ENCODE measurements at places on chromosomes 6 and 20. TPM values are rescaled to one million over a fixed set of nuclear protein-coding genes. Genes with fewer than 3 reads are reported as not detected.

The GABRR1 gene
- not detected for polyA plus RNA-seq

- DNase-seq: no peak
Observed at GRCh38 chr6:6688951-6689350, 100.4 kb downstream of the LY86 start.

- peak; percentile 69 for DNase-seq
Observed at GRCh38 chr20:62924442-62925075, 1.7 kb downstream of the DIDO1 start.

DNA sequence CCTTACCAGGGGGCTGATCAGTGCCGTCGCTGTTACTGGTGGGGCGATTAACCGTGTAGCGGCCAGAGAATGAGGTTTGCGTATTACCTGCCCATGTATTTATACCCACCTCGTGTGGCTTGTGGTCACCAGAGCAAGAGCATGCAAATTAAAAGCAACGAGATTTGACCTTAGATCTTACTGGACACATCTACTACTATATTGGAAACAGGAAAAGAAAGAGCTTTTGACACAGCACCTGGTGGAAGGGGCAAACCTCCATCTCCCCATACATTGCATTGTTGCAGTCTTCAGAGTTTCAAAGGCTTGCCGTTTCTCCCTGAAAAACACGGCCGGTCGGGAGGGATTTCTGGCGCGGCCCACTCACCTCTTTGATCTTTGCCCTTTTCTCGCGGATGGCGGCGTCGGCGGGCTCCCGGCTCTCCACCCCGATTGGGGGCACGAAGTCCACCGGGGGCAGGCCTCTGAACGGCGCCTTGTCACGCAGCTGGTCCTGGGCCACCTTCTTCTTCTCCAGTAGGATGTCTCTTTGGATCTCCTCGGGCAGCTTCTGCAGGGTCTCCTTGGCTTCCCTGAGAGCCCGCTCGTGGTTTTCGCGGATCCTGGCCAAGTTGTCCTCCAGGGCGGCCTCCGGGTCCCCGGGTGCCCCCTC, 1.3 kb downstream of the MAN1A1 start:
- peak; percentile 70 for DNase-seq

DNA sequence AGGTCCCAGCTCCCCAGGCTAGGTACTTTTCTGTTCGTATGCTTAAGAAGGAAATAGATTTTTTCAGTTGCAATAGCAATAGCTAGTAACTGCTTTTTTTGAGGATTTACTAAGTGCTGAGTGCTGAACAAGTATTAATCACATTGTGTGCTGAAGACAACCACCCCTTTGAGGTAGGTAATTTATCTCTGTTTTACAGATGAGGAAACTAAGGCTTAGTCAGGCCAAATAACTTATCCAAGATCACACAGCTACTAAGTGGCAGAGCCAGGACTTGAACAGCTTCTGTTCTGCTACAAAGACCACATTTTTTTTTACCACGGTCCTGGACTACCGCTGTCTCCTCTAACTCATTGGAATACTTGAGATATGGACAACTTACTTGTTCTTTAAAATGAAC, 39.8 kb downstream of the LRRN4 start:
- no peak for DNase-seq

DNA sequence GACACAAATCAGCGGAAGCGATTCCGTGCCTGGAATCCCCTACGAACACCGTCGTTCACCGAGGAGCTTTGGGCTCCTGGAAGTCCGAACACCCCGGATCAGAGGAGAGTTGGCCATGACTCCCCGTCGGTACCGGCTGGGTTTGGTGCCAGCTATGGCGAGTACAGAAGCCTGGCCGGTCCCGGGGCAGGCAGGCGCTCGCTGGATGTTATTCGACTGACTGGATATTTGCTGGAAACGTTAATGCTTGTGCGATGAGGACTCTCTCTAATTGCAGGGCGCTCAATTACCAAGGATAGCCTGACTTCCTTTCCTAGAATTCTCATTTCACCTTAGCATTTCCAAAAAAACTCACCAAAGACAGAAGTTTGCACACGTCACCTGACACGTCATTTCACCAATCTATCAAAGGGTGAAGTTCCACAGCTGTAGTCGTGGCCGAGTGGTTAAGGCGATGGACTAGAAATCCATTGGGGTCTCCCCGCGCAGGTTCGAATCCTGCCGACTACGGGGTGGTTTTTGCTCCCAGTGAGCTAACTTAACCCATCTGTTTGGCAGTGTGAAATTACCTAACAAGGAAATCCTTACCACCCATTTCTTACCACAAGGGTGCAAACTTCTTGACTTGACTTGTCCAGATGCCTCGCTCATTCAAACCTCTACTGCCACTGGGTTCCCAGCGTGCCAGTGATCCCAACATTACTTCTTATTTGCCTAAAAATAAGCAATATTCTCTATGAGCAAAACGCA, 22.7 kb upstream of the ZNF184 start:
- peak; percentile 68 for DNase-seq

DNA sequence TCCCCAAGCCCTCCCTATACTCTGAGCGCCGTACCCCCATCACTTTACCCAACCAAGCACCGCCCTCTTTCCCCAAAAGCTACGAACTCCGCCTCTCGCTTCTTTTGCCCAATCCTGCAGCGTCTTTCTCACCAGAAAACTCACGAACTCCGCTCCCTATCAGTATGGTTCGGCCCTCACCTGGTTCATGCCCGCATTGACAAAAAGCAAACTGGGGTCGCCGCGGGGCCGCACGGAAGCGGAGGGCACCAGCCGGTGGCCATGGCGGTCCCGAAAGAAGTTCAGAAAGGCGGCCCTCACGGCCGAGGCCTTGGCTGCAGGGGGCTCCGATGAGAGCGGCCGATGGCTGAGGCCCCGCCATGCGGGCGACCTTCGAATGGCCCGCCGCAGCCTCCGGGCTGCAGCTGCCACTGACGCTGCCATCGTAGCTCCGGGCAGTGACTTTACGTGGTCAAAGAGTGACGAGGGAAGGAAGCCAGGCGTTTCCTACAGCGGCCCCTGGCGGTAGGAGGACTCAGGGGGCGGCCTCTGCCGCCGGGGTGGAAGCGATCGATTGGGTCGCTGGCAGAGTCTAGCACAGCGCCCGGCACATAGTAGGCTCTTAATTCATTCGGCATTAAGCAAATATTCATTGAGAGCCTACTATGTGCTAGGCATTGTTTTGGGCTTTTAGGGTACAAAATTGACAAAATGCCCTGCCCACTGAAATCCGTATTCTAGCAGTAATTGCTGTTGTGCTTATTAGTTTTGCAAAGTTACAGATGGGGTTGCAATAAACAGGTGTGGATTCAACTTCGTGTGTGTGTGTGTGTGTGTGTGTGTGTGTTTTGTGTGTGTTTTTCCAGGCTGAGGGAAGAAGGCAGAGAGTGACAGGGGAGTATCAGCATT, at the start of gene AARS2:
TSS of gene AARS2 (minus strand) at position 447 of the 888 bp plus-strand sequence. CDS start at position 423, 24 bp downstream.
- DNase-seq: peak; percentile 88

- no peak for DNase-seq
Observed at GRCh38 chr6:125843593-125843992, 52.8 kb downstream of the NCOA7 start.

DNA sequence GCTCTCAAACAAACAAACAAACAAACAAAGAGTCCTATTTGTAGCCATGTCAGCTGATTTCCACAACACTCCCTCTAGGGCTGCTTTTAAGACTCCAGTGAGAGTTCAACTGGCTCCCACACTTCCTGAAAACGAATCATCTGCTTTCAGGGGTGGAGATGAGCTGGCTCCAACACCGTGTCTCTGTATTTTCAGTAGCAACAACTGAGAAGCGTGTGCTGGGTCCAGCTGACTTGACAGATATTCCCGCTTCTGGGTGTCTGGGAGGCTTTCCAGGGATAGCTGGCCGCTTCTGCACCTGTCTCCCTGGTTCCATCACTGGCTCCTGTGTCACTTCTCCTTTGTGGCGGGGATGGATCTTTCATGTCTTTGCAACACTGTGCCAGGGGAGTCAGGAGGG, 272.5 kb upstream of the SOX4 start:
- DNase-seq: no peak

DNA sequence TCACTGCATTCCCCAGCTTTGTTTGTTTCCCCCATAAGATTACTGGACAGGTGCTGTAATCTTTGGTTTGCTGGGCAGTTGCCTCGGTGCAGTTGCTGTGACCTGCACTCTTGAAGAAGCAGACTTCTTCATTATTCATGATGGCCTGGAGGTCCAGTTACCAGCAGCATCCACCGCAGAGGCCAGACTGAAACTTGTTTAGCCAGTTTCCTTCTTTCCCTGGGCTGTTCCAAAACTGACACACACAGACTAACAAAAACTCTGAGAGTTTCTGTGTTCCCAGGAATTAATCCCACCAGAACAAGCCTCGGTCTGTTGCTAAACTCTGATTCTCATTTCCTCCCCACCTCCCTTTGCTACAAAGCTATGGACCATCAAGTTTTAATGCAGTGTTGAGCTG, 144.1 kb downstream of the QRSL1 start:
- DNase-seq: peak; percentile 74

GRCh38 chr6:79394690-79395089, 142.5 kb downstream of the LCA5 start:
- no peak for DNase-seq

The F13A1 gene
- 36.8 TPM for polyA plus RNA-seq

The WASF1 gene
- polyA plus RNA-seq: 5.0 TPM

The ERVFRD-1 gene
- polyA plus RNA-seq: 0.19 TPM

DNA sequence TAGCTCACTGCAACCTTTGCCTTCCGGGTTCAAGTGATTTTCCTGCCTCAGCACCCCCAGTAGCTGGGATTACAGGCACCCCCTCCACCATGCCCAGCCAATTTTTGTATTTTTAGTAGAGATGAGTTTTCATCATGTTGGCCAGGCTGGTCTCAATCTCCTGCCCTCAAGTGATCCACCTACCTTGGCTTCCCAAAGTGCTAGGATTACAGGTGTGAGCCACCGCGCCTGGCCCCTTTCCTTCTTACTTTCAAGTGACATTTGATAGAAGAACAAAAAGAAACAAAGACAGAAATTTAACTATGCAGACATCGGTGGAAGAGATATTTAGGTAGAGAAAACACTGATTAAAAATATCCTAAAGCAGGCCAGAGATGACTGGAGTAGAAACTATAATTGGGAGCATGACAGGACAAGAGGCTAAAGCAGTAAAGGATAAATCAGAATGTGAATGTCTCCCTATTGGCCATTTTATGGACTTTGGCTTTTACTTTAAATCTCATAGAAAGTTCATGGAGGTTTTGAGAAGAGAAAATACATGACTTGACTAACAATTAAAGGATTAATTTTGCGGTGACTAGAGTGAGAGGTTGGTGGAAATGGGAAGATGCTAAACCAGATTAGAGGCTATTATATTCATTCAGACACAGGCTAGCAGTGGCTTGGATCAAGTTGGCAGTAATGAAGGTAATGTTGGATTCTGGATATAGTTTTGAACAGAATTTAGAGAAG, 2.2 kb upstream of the EYS start:
- no peak for DNase-seq

DNA sequence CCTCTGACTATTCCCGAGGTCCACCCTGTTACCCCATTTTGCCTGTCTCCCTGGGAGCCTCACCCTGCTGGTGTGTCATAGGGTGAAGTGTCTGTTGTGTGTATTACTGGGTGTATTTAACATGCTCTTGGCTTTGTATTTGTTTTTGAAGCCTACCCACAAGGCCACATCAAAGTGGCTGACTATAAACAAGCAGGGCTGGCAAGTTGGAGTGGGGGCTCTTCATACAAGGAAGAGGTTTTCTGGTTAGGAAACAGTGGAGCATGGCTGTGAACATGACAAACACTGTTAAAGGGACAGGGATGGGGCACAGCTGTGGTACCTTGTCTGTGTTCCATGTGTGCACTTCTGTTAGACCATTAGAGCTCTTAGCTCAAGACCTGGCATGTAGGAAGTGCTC, 26.3 kb downstream of the HECA start:
- no peak for DNase-seq

The BHLHE23 gene
- polyA plus RNA-seq: not detected

- DNase-seq: peak; percentile 13
Observed at GRCh38 chr6:72418495-72418894, 203.4 kb upstream of the KCNQ5 start.

The FNDC11 gene
- 0.25 TPM for polyA plus RNA-seq

GRCh38 chr20:25408170-25408547, 686 bp downstream of the GINS1 start:
- DNase-seq: no peak

DNA sequence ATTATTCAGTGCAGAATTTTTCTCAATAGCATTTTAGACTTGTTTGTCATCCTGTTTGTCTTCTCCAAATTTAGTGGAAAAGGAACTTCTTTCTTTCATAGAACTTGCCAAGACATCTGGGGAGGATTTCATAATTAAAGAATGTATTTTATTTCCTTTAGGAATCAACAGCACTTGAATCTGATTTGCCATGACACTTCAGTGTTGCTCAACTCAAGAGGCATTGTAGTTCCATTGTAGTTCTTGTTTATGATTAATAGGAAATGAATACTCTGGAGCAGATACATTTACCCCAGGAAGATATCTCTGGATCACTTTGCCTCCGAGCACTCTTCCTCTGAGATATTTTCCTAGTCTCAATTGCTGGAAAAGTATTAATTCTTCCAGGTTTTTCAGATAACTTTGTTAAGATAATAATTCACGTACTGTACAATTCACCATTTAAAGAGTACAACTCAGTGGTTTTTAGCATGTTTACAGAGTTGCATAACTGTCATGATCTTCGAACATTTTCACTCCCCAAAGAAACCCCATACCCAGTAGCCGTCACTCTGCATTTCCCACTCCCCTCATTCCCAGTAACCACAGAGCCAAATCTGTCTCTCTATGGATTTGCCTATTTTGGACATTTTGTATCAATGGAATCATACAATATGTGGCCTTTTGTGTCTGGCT, 29.7 kb downstream of the AKAP12 start:
- peak; percentile 24 for DNase-seq

The LSM2 gene
- polyA plus RNA-seq: 55.8 TPM

- no peak for DNase-seq
Observed at GRCh38 chr20:12358655-12359009, 440.9 kb downstream of the BTBD3 start.

The ANKRD66 gene
- polyA plus RNA-seq: not detected

The PHACTR1 gene
- 0.46 TPM for polyA plus RNA-seq

GRCh38 chr20:41095110-41095969, 42.0 kb upstream of the PLCG1 start:
- peak; percentile 62 for DNase-seq
